Stimulated activated CD8-positive, alpha-beta memory T cell treated with anti-CD3 and anti-CD28 coated beads, Interleukin-2, amount 100 ng/mL, for 48 hours (primary cell): ENCODE measurements at places on chromosomes 13 and 19.

DNA sequence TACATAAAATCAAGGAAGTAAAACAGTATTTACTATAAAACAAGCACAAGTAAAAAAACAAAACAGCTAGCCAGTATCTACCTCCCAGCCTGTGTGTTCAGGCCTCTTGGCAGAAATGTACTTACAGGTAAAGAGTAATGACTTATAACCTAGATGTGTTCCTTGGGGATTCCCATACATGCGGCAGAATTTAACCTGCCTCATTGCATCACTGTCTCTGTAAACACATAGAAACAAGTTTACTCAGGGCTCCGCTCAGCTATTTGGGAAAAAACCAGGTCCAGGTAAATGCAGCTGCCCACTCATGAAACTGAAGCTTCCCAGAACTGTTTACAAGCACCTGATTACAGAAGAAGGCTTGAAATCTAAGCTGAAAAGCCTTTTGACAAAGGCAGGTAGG lies 50.7 kb upstream of the SERP2 start:
- DNase-seq = no peak

GRCh38 chr13:66835040-66835628 lies 395.0 kb downstream of the PCDH9 start:
- DNase-seq = no peak

DNA sequence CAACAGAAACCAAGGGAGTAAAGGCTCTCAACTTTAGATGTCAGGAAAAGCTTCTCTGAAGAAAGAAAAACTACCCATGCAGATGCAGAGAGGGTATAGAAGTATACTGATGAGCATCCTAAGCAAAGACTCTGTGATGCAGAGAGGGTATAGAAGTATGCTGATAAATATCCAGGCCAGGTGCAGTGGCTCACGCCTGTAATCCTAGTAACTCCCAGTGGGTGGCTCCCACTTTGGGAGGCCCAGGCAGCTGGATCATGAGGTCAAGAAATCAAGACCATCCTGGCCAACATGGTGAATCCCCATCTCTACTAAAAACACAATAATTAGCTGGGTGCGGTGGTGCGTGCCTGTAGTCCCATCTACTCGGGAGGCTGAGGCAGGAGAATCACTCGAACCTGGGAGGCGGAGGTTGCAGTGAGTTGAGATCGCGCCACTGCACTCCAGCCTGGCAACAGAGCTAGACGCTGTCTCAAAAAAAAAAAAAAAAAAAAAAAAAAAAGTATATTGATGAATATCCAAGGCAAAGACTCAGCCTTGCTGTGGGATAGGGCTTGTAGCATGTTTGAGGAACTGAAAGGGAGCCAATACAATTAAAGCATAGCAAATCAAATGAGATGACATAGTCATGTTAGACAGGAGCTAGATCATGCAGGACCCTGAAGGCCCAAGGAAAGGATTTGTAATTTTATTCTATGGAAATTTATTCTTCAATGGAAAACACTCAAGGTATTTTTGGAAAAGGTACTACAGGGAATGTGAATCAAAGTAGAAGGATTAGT lies 14.9 kb downstream of the UBL3 start:
- DNase-seq = no peak

GRCh38 chr13:29918845-29919244 lies 68.4 kb upstream of the UBL3 start:
- DNase-seq = no peak

- DNase-seq = no peak
These were observed 3.6 kb downstream of the CACNG7 start for GRCh38 chr19:53912653-53913052.

DNA sequence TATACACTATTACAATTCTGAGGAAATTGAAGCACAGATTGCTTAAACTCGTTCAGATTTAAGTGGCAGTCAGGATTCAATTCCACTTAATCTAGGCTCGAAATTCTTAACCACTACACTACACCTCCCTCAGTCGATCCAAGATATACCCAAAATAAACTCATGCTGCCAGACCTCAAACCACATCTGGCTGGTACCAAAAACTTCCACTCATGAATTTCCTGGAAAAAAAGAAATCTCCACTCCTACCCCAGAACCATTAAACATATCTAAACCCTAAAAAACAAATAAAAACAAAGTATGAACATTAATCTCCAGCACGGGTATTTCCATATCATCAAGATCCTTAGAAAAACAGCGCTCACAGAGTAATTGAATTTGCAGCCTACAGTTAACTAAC lies 1.1 kb downstream of the ZFP30 start:
- DNase-seq = no peak

DNA sequence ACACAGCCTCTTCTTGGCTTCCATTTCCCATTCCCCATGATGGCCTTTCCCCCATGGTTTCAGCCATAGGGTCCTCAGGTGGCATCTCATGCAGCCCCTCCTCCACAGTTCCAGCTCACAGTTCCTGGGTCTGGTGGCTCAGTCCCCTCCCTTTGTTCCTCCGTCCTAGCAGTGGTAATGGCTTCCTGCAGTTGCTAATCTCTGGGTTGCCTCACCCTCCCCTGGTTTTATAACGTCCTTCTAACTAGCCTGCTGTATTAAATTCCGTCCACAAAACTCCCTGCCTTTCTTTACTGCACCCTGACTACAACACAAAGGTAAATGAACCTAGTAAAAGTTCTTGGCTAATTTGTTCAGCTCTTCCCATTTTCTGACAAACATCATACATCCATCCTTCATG lies 30.9 kb downstream of the CCDC70 start:
- no peak for DNase-seq

- DNase-seq = no peak
These were observed 10.2 kb downstream of the PLPPR3 start for GRCh38 chr19:811506-812048.

DNA sequence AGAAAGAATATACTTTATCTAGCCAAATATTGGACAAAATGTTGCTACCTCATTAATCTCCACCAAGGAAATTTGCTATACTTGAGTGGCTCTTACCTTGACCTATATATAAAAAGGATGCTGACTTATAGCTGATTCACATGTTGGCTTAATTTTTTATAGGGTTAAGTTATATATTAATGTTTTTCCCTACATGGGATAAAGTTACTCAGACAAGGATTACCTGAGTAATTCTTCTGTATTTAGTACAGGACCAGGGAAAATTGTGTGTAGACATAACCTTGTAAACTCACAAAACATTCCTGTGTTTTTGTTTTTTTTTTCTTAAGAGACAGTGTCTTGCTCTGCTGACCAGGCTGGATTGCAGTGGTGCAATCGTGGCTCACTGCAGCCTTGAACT lies 30.6 kb upstream of the SOHLH2 start:
- DNase-seq = no peak

GRCh38 chr13:102012299-102013293 lies 389.3 kb downstream of the FGF14 start:
- no peak for DNase-seq
